HT1080 (cell line): ENCODE measurements at places on chromosomes 11 and 22.
A peak's percentile ranks its signal among the peaks of the same experiment; 100 is the strongest.

DNA sequence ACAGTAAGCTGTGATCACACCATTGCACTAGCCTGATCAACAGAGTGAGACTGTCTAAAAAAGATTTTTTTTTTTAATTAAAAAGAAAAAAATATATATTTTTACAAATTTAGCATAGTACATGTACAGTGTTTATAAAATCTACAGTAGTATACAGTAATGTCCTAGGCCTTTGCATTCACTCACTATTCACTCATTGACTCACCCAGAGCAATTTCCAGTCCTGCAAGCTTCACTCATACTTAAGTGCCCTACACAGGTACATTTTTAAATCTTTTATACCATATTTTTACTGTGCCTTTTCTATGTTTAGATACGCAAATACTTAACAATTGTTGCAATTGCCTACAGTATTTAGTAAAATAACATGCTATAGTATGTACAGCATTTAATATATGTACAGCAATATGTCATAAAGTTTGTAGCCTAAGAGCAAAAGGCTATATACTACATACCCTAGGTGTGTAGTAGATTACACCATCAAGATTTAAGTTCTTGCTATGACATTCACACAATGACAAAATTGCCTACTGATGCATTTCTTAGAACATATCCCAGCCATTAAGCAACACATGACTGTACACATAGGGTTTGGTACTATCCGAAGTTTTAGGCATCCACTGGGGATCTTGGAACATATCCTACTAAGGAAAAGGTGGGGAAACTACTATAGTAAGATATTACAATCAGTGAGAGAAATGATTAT is 22.8 kb downstream of the PIK3C2A start:
- no peak for DNase-seq

DNA sequence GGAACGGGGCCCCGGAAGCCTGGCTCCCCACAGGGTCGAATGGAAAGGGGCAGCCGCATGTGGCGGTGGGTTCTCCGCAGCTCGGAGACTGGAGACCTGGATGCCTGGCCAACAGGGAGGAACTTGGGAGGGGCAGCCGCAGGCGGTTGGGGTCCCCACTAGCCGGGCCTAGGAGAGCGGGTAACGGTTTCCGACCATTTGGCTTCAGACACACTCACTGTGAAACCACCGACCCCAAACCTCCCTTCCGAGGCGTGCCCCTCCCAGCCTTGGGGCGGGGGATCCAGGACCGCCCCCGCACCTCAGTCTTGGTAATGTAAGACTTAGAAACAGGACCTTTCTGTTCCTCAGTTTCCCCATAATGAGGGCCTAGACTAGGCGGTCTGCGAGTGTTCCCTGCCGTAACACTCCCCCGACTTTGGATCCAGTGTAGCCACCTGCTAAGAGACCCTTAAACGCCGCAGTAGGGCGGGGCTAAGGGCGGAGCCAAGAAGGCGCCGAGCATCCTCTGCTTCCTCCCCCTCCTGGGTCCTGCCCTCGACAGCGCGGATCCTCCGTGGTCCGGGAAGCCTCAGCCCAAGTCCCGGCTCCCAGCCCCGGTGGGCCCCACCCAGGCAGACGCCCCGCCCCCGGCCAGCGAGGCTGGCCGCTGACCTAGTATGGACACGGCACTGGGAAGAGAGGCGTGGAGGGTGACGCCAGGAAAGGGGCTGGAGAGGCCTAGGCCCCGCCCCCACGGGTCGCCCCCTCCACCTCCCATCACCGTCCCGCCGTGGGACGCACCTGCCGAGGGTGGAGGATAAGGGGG is 1.8 kb upstream of the RASGRP2 start:
- DNase-seq, result no peak

- peak; percentile 80 for DNase-seq
These were observed 10.2 kb downstream of the YPEL4 start for GRCh38 chr11:57639321-57640067.

GRCh38 chr11:116948391-116948790 is 111.0 kb upstream of the APOA1 start:
- peak; percentile 89 for DNase-seq

GRCh38 chr11:33147559-33147958 is 13.7 kb downstream of the CSTF3 start:
- DNase-seq, result peak; percentile 32

DNA sequence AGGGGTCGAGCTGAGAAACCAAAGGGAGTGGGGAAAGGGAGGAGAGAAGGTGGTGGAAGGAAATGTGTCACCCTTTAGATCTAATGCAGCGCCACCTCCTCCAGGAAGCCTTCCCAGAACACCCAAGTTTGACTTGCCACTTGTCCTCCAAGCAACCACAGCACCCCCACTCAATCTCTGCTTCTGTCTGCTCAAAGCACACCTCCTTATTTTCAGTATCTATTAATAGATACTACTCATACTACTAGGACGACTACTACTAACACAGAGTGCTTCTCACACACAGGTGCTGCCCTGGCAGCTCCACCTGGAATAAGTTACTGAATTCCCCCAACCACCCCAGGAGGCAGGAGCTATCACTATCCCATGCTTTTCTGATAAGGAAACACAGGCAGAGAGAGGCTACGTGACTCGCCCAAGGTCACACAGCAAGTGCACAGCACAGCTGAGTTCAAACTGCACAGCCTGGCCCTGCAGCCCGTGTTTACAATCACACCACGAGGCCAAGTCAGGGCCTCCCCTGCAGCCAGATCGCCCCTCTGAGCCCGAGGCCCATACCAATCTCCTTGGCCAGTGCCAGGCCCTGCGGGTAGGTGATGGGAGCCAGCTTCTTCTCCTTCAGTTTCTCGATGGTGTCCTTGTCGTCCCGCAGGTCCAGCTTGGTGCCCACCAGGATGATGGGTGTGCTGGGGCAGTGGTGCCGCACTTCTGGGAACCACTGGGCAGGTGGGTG is 13.2 kb downstream of the RAC2 start:
- DNase-seq, result peak; percentile 80

DNA sequence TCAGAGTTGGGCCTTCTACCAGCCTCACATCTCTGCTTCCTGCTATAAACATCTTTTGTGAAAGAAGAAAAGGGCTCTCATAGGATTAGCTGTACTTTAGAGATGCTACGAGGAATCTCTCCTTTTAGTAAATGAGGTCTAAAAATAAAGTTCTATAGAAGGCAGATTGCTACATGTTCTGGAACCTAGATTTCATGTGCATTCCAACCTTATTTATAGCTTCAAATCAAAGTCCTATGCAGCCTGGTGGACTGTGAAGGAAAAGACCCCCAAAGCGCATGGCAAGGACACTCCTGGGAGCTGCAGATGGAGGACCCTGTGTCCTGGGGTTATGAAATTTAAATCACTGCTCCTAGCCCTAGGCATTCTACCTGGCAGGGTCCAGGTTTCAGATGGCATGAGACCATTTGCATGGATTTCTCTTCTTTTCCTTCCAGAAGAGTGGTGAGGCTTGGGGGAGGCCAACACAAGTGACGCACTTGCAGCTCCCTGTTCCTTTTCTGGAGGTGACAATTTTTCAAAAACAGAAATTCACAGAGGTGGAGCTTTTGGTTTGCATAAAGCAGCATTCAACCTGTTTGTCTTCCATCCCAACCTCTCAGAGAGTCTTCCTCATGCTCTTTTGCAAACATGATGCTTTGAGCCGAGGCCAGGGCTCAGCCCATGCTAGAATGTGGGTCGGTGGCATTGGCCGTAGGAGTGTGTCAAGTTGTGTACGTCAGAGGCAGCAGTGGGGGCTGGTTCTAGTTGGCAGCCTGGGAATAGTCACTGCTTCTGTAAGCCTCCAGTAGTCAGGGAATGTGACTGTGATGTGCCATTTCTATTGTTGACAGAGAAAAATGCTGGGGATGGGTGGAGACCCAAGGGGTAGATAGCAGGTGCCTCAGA is 6.3 kb downstream of the CRY2 start:
- DNase-seq, result no peak

- DNase-seq, result peak; percentile 63
These were observed 5.4 kb downstream of the TNRC6B start for GRCh38 chr22:40183029-40183581.
